NCI-H1417 (cell line): ENCODE measurements at places on chromosomes 4 and X.

DNA sequence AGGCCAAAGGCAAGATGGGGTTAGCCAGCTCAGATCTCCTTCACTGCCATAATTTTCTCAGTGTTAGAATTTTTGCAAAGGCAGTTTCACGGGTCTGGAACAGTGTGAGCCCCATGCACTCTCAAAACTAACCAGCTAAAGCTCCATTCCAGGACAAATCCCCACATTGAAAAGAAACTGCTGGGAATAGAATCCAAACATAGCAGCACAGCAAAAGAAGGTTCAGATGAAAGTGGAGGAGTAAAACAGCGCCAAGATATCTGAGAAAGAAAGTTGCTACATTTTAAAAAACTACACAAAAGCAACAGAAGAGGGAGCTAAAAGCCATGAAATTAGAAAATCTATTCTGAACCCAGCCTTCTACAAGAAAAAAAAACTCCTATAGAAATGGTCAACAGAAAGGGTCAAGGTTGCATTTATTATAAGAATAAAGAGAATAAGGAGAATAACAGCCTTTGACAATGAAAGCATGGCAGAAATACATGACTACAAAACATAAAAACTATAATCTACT is 39.6 kb upstream of the SLC7A3 start:
- DNase-seq = no peak

- no peak for DNase-seq
Measured at GRCh38 chrX:69279234-69279633, 114.0 kb upstream of the PJA1 start.

- DNase-seq = no peak
Measured at GRCh38 chrX:8191022-8191421, 20.0 kb upstream of the VCX2 start.

DNA sequence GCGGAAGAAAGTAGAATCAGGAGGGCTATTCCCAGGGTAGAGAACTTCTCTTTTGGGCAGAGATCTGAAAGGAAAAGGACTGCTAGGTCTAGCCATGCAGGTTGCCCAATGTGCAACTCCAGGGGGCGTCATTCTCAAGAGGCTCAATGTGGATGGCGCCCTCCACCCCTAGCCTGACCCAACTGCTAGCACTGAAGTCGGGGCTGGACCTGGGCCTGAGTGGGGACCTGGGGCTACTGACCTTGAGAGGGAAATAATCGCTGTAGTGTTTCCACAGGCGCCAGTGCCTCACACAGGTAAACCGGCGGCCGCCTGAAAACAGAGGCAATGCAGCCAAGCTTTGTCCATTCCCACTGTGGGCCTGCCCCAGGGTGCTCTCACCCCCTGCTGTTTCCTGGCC is 6.1 kb downstream of the AWAT2 start:
- no peak for DNase-seq

DNA sequence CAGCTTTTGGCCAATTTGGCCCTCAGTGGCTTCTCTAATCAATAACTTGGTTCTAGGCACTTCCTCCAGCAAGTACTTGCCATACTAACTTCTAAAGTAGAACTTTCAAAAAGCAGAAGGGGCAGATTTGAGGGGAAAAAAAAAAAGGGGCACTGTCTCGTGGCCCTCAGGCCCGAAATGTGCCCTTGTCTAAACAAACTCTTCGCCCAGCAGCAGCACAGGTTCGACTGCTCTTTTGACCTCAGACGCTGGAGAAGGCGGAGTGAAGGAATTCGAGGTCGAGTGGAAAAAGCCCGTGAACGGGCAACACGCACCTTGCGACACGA is 775 bp downstream of the GRPEL1 start:
- no peak for DNase-seq
